ENCODE measurements at places on chromosomes 16 and 17.

DNA sequence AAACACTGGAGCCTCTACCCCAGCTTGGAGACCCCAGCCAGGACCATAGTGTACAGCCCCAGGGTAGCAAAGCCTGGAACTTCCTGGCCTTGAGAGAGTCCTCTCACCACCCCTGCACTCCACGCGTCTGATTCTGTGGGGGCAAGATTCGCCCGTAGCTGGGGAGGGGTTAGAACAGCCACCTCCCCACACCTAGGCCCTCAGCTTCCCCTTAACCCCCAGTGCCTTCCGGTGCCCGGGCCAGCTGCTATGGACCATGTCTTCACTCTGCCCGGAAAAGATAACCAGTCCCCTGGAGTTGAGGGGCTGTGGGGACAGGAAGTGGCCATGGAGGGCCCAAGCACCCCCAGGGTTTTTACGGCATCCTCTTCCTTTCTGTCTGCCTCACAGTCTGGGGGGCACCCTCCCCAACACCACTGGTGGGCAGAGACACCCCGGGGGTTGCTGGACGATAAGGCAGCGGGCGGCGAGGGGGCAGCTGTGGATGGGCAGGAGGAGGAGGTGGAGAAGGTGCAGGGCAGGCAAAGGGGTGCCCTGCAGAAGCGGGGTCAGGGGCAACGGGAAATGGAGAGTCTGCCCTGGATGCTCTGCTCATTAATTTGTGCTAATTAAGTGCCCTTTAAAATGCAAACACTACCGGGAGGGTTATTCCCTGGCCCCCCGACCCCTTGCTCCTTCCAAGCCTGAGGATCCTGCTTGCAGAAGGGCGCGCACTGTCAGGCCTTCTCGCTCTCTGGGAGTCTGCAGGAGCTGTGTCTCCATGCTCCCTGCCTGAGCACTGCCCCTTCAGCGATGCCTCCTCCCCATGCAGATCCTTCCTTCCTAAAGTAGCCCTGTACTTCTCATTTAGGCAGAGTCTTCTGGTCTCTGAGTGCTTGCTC lies 2.4 kb downstream of the PRSS27 start:
- DNase-seq: no peak

DNA sequence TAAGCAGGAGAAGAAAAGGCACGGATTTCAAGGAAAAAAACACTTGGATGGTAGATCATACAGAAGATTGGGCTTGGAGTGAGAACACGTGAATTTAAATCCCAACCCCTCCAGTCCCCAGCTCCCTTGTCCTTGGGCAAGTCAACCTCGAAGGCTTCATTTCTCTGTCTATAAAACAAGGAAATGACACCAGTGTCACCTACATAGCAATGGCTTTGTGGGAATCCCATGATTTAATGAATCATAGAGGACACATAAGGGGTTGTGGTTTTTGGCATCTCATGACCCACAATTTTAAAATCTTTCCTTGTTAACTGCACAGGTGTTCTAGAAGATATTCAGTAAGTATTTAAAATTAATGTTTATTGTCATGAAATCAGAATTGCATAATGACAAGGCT lies 8.2 kb upstream of the CCL2 start:
- DNase-seq: no peak

DNA sequence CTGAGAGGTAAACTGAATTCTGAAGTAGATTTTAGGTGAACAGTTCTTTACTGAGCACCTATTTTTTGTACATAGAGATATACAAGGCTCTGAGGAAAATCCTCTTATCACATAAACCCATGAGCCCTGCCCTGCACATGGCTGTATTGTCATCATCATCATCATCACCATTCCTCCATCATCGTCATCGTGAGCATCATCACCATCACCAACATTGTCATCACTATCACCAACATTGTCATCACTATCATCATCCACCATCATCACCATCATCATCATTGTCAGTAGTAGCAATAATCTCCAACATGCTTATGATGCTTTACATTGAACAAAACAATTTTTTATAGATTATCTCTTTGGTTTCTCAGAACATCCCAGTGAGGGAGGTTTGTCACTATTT lies 20.7 kb downstream of the ASIC2 start:
- no peak for DNase-seq

GRCh38 chr17:49387498-49388289 lies 25.6 kb upstream of the ZNF652 start:
- no peak for DNase-seq

GRCh38 chr16:2981899-2982250 lies 1.6 kb upstream of the PKMYT1 start:
- DNase-seq: peak; percentile 87

DNA sequence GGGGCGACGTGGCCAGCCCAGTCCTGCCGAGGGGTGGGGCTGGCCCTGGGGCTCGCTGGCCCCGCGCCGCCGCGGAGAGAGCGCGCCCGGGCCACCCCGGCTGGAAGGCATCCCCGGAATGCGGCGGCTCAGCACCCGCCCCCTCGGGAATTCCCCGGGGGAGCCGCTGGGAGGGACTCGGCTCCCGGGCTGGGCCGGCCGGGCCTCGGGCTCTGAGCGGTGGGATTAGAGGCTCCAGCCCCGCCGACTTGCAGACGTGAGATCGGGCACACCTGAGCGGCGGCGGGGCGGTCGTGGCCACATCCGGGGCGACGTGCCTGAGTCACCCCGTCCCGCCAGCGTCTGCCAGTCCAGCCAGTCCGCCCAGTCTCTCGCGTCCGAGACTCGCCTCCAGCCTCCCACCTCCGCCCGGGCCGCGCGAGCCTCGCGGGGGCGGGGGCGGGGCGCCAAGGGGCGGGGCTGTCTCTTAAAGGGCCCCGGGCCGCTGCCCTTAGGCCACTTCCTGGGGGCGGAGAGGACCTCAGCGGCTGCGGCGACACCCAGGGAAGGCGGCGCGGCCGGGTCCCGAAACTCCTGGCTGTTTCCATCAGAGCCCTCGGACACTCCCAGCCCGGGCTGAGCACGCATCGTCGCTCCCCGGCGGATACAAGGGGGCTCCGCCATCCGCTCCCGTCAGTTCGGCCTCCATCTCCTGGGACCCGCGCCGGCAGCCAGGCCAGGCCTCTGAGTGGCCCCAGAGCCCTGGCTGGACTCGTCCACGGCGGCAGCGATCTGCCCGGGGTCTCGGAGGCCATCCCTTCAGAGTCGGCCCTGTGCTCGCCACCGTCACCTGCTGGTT lies at the start of gene KCTD11:
KCTD11 (plus strand) TSS at position 498 of the 838 bp plus-strand sequence.
- DNase-seq: peak; percentile 81

DNA sequence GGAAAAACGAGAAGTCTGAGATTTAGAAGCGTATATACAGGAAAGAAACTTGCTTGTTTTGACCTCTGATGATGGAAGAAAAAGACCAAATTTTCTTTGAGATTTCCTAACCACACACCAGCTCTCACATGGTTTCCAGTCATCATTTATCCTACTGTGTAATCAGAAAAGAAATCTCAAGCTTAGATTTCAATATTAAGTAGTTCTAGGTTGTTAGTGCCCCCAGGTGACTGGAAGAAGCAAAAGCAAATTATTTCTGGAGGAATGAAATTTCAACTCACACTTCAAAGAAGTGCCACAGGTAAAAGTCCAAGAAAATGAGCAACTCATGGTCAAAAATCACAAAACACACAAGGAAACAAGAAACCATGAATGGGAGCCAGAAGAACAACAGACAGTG lies 51.8 kb upstream of the KDM6B start:
- DNase-seq: no peak

- DNase-seq: no peak
Measured at GRCh38 chr17:4607773-4608187, 23.5 kb downstream of the SMTNL2 start.

DNA sequence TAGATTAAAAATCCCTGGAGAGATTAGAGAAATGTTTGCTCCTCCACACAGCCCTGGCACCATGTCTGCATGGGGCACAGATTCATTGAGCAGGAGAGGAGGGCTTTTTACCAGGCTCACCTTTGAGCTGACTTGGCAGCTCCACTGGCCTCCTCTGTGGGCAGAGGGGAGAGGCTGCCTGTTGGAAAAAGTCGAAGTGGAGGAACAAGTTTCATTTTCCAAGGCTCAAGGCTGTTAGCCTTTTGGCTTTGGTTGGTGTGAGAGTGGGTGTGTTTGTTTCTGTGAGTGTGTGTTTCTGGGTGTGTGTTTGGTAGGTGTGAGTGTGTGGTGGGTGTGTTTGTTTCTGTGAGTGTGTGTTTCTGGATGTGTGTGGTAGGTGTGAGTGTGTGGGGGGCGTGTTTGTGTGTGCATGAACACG lies 5.6 kb downstream of the TMEM238L start:
- no peak for DNase-seq

DNA sequence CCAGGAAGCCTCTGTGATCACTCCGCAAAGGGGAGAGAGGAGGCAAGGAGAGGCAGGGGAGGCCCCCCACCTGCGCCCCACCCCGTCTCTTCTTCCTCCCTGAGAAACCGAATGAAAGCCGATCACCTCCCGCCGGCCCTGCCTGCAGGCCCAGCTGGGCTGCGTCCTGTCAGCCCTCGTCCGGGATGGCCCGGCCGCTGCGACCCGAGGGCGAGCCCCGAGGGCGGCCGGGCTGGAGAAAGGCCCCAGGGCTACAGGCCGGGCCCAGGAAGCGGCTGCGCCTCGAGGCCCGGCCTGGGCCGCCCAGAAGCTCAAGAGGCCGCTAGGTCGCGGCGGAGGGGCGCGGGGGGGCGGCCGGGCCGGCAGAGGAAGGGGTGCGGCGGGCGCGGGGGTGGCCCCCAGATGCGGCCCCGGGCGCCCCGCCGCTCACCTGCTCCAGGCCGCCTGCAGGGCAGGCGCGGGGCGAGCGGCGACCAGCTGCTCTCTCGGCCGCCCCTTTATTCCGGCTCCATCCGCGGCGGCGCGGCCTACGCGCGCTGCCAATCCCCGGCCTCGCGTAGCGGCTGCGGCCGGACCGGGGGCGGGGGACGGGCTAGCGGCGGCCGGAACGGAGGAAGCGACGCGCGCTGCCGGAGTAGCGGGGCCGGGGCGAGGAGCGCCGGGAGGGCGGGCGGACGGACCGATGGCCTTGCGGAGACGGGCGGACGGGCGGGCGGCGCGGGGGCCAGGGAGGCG lies at the start of gene ZNF319:
ZNF319 (minus strand) TSS at position 702 of the 735 bp plus-strand sequence. CDS start 2,407 bp downstream, outside the sequence.
- DNase-seq: peak; percentile 61

DNA sequence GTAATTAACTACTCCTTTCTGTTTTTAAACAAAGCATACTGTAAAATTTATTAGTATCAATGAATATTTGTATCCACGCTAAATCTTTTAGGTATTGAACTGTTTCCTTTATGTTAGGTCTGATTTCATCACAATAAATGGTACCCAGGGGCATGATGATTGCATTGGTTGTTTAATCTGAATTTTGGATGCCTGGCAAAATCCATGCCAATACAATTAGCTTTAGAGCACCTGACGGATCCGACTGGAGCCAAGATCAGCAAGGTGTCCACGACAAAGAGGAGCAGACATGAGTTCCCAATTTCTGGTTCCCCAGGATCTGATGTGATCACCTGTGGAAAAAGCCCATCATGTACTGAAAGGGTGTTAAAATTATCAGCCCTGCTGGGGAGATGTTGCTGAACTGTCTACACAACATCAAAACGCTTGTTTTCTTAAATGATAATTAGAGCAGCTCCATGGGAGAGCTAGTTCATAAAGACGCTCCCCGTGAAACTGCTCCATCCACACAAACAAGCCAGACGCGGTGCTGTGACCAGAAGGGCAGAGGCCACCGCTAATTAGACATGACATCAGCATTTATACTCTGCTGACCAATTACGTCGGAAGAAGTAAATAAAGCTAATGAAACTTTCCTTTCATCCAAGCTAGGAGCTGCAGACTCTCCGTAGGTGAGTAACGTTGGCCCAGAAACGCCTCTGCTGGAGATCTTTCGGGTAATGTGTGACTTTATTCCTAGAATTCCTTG lies 151.7 kb downstream of the CPPED1 start:
- no peak for DNase-seq

- no peak for DNase-seq
Measured at GRCh38 chr17:17018021-17018441, 24.2 kb upstream of the MPRIP start.

Data from NCI-H82 (cell line).